ENCODE measurements at places on chromosomes 4 and X. TPM values are rescaled to one million over a fixed set of nuclear protein-coding genes. Genes with fewer than 3 reads are reported as not detected.

DNA sequence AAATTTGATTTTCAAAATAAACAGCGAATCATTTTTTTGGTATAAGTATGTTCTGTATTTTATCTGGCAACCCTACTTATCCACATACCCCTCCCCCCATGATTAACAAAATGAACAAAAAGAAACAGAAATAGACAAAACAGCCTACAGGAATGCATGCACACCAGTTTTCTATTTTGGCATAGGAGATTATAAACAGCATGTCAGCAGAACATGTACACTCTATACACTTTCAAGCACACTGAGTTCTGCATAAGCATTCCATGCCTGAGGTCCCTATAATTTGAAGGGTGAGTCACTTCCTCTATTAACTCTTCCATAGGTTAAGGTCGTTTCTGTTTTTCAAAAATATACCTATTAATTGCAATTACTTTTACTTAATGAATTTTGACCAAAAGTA, 28.0 kb upstream of the ZNF280C start:
- no peak for DNase-seq

GRCh38 chr4:27267339-27267969, 406.8 kb downstream of the STIM2 start:
- no peak for DNase-seq

DNA sequence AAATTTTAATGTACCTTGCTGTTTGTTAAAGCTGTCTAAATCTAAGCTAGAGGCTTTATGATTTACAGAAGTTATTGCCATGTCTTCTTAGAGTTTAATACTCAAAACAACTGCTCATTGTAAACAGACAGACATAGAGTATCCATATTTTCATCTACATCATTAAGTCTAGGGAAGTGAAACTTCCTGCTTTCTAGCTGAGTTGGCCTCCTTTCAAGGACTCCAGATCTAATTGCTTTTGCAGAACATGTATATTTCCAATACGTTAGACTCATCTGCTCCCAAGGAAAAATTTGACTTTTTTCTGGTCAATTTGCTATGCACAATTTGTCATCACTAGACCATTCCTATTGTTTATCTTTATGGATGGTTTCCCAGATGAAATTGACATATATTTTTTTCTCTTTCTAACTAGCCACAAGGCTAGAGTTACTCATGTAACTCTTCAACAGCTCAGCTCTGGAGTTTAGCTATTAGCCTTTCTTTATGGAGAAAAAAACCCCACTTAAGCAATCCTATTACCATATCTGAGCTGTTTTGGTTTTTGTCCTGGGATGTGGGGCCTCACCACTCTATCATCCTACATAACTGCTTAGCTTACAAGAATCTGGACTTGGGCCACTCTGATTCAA, 122.9 kb downstream of the PPA2 start:
- peak; percentile 44 for DNase-seq

Gene GABRB1
- 7.1 TPM for polyA plus RNA-seq

Gene FAAH2
- 0.53 TPM for polyA plus RNA-seq

Gene BGN
- 143 TPM for polyA plus RNA-seq

GRCh38 chr4:63492515-63492914, 916.7 kb downstream of the TECRL start:
- no peak for DNase-seq

DNA sequence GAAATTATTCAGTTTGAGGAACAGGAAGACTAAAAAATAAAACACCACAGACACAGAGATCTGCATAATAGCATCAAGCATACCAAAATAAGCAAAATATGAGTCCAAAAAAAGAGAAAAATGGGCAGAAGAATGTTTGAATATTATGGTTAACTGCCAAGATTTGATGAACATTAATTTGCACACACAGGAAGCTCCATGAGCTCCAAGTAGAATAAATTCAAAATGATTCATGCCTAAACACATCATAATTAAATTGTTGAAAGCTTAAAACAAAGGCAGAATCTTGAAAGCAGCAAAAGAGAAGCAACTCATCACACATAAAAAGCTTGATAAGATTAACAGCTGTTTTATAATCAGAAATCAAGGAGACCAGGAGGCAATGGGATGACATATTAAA, 156.6 kb upstream of the ARSJ start:
- DNase-seq: no peak

DNA sequence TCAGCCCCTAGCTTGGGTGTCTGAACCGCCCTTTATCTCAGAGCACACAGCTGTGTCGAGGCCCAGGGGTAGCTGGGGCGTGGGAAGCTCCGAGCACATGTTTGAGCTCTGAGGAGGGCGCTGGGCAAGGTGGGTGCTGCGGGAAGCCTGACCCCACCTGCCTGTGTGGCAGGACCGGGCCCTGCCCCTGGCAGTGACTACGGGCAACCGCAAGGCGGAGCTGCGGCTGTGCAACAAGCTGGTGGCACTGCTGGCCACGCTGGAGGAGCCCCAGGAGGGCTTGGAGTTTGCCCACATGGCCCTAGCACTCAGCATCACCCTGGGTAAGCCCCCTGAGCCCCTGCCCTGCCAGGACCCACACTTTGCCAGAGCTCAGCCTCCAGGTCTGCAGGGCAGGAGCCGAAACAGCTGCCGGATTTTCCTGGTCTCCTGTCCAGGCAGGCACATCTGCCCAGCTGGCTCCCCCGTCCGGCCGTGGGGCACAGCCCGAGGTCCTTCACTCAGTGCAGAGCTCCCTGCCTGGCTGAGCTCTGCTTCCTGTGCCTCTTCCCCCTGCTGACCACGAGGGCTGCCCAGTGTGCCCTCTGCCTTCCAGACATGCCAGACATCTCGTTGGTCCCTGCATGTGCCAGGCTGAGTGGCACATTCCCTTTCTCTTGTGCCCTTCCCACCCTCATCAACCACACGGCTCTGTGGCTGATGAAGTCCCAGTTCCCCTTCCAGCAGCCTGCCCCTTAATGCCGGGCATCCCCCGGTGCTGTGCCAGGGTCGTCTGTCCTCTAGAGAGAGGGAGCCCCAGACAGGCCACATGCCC, 33.2 kb upstream of the HTRA3 start:
- no peak for DNase-seq

DNA sequence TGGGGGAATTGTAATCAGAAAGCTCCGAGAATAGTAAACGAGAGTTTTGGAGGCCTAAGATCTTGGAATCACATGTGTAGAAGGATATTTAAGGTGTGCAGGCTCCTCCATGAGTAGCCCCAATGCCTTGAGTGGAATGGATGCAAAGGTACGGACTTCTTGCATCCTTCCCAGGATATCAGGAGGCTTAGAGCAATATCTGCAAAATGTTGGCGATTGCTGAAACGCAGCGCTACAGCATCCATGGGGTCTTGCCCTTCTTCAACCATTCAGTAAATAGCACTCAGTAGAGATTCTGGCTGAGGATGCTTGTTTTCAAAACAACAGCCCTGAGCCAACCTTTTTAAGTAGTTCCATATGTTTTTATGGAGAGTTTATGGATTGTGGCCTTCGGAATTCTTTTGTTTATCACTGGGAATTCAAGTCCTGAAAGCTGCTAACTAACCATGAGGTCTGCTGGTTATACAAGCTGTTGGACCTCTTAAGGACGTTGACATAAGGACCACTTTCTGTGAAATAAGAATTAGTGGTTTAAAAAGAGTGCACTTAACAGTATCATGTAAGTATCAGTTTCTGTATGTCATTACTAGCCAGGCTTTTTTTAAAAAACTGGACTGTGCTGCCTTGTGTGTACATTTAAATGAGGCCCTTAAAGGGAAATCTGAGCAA, 228.8 kb upstream of the PGRMC2 start:
- DNase-seq: peak; percentile 85

DNA sequence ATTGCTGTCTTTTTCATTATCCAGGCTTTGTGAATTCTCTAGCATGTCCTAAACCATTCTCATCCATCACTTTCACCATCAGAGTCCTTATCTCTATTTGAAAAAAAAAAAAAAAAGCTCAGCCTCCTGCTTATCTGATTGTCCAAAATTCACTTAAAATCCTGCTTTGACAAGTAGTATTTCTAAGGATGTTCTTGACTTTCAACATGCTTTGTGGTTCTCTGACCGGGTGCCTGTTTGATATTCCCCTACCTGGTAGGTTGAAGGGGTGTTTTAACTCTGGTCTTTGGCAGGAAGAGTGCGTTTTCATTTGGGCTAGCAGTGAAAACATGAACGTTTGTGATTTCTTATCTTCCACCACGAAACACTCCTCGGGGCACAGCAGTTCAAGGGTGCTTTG, 17.3 kb upstream of the BBS12 start:
- DNase-seq: no peak

DNA sequence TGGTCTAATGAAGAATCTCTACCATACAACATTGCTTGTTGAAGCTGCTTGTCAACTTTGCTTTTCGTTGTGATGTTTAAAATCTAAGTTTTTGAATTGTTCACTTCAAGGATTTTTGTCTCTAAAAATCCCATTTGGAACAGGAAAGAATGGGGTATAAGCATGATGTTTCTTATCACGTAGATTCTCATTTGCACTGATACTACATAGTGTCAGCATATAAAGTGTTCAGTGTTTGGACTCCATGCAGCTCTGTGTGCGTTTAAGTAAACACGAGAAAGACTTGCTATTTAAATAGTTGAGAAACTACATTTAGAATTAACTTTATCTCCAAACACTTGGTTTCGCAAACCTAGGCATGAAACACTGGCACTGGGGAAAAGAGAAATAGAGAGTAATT, 452.5 kb downstream of the NKX6-1 start:
- DNase-seq: no peak

Gene FABP2
- polyA plus RNA-seq: not detected

DNA sequence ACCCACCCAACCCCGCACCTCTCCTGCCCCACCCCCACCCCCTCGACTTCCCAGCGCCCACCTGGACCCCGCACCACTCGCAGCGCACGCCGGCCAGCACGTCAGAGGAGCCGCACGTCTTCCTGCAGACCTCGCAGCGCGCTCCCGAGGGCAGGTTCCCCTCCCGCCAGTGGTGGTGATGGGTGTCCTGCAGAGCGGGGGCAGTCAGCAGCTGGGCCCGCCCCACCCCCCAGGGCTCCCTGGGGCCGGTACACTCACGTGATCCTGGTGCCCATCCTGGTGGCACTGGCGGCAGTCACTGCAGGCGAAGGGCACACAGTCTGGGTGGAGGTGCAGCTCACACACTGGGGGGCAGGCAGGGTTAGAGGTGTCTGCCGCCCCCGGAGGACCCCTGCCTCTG, 5.1 kb downstream of the DGKQ start:
- DNase-seq: no peak

DNA sequence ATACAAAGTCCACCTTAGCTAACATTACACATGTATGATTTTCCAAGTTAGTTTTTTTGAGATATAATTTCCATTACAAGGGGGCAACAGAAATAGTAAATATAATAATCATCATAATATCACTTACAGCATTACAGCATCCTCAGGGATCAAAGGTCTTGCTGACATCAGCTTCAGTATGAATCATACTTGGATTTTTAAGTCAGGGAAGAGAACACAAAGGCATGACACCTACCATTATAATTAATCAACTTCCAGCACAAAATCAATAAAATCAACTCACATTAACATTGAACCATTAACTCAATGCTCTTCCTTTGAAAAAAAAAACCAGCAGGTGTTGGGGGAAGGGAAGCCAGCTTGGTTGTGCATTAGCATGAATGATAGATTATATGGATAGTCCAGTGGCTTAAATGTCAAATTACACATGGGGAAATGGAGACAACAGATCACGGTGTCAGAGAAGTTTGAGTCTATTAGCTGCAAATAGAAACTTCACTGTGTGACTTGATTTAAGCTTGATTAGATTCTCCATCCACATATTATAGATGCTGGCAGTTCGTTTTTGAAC, 66.9 kb upstream of the CAPN6 start:
- no peak for DNase-seq

- no peak for DNase-seq
These were observed 65.4 kb downstream of the CXXC4 start for GRCh38 chr4:104429150-104429741.

- DNase-seq: no peak
These were observed 15.6 kb downstream of the TLR8 start for GRCh38 chrX:12921886-12922598.

Gene ARHGAP6
- 3.7 TPM for polyA plus RNA-seq

DNA sequence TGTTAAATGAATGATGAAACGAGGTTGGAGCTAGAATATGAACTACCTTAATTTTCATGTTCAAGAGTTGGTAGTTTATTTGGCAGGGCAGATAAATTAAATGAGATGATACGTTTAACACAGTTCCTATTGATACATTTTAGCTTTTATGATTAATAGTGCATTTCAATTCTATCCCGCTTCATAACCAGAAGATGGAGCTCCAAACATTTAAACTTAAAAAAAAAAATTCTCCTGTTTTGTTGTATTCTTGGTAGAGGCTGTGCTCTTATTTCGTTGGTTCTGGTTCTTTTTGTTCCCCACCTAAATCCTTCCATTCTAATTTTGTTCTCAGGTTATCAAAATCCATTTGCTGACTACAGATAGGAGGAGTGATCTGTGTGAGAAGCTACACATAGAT, 71.8 kb upstream of the PTPN13 start:
- DNase-seq: no peak

- DNase-seq: no peak
These were observed 228.4 kb downstream of the DTHD1 start for GRCh38 chr4:36509845-36510244.

GRCh38 chr4:2089222-2089621, 30.1 kb downstream of the NAT8L start:
- no peak for DNase-seq

GRCh38 chrX:136211766-136212556, 39.2 kb downstream of the MAP7D3 start:
- no peak for DNase-seq

GRCh38 chr4:156765277-156765676, 206.3 kb downstream of the PDGFC start:
- no peak for DNase-seq

Gene SLC10A6
- polyA plus RNA-seq: 0.06 TPM

Gene FHDC1
- 0.12 TPM for polyA plus RNA-seq

GRCh38 chr4:119623025-119623424, 5.6 kb downstream of the PDE5A start:
- no peak for DNase-seq

Gene SLC9B1
- polyA plus RNA-seq: 0.32 TPM

DNA sequence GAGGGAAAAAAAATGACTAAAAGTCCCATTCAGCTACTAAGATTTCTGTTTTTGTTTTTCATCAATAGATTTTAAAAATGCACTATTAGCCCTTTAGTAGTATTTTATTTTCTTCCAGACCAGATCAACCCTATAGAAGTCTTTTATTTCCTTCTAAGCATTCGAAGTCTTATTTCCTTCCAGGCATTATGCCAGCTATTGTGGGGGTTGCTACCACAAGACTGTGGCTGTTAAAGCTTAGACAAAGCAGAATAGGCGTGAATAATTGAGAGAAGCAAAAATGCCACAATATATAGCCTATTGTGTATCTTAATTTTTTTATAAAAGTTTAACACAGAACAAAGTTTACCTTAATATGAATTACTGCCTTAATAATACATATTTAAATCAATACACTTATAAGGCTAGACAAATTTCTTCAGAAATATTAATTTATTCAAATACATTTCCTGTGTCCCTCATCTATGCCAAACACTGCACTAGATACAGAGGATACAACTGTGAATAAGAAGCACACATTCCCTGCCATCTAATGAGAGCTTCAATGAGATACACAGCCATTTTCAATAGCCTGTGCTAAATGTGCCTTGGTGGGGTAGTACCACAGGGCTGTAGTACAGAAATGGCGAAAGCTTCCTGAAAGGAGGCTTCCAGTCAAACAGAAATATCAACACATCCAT, 33.1 kb downstream of the SLC10A7 start:
- no peak for DNase-seq
